Suppressor macrophage treated with lipopolysaccharide for 1 hour (primary cell): ENCODE measurements at places on chromosomes 6 and 20.

DNA sequence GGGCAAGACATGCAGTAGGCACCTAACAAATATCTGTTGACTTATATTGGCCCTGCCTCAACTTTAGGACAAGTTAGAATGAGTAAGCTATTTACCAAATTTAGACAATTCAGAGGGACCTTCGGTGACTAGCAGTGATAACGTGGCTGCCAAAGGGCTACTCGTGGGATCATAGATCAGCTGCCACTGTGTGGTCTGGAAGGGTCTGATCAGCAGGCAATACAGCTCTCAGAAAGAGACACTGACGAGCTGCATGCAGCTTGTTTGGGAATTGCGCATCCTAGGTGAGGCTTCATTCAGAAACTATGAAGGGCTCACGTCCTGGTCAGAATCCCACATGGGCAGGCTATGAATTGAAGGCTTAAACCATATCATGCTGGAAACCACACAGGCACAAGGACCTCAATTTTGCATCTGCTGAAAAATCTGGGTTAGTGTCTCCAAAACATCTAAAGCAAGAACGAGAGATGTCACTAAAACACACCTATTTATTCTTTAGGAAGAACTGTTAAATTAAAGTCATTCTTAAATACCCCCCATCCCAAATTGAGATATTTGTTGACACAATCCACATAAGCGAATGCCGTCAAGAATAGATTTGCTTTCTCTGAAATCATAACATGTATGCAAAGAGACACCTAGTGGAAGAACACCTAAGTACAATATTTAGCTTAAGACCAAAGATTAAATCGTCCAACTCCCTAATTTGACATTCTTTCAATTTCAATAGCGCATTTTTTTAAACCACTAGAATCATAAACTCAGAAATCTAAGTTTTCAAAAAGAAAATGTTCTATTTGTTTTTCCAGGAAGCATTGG, 79.6 kb downstream of the IPCEF1 start:
- DNase-seq: peak; percentile 63

- DNase-seq: no peak
These were observed 253.1 kb downstream of the ADGB start for GRCh38 chr6:146851837-146852236.

DNA sequence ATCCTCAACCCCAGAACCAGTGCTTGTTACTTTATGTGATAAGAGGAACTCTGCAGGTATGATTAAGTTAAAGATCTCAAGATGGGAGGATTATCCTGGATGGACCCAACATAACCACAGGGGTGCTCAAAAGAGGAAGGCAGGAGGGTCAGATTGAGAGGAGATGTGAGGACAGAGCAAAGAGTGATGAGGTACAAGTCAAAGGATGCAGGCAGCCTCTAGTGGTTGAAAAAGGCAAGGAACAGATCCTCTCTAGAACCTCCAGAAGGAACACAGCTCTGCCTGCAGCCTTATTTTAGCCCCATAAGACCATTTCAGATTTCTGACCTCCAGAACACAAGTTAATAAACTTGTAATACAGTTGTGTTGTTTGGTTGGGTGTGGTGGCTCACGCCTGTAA, 41.2 kb downstream of the PDSS2 start:
- no peak for DNase-seq

- DNase-seq: no peak
These were observed 190.0 kb downstream of the C6orf118 start for GRCh38 chr6:165119231-165120020.
